ENCODE measurements at places on chromosomes 11 and 22.

- no peak for DNase-seq
Measured at GRCh38 chr11:92830377-92831155, 138.9 kb upstream of the MTNR1B start.

DNA sequence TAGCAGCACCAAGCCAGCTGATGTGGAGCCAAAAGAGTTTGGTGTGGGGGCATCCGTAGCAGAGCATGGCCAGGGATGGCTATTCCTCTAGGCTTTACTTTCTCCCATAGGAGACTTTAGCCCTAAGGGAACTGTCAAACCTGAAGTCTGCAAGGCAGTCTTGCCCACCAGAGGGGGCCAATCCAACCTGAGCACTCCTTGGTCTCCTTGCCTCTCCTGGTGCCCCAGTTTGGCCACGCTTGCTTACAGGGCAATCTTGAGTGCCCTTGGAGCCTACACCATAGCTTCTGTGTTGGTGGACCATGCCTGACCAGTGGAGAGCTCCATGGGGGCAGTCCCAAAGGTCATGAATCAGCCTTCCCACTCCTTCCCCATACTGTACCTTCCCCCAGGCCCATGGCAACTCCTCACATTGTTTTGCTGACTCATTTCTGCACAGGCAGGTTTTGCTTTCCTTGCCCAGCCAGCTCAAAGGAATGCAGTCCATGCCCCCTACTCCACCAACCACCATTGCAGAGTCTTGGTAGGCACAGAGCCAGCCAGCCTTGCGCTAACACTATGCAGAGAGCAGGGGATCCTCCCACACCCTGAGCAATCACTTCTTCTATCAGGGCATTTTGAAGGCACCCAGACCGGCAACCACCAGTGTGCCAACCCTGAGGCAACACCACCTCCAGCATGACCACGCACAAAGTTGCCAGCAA, 1421.2 kb upstream of the RAG2 start:
- no peak for DNase-seq

DNA sequence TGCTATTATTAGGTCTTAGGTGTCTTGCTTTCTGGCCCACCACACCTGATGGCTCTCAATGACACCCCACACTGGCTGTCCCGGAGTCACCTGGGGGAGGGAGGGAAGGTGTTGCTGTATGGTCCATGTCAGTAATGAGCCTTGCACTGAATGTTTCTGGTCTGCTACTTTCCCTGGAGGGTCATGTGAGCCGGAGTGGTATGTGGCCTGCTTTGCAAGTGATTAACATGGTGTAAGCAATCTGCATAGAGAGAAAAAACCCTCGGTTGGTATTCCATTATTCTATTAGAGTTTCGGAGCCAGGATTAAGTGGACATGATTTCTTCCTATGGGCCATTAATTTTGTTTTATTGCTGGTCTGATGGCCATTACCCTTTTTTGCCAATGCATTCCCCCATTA, 63.9 kb downstream of the PKNOX2 start:
- DNase-seq: no peak

DNA sequence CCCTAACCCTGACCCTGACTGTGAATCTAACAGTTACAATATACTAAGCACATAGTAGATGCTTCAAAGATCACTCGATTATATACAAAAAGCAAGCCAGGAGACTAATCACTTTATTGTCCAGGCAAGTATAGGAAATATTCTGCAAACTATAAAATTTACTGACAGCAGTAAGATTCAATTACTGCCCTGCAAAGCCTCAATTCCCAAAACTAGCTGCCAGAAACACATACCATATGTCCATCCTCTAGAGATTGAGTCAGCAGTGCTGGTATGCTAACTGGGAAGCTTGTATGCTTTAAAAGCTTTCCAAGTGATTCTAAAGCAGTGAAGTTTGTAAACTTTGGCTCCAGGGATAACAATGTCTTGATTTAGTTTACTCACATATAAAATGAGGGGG, 26.1 kb downstream of the CSTF3 start:
- DNase-seq: peak; percentile 64

GRCh38 chr11:24324211-24324610, 172.6 kb upstream of the LUZP2 start:
- DNase-seq: no peak

- no peak for DNase-seq
Measured at GRCh38 chr22:32164075-32164860, 5.2 kb upstream of the C22orf42 start.

DNA sequence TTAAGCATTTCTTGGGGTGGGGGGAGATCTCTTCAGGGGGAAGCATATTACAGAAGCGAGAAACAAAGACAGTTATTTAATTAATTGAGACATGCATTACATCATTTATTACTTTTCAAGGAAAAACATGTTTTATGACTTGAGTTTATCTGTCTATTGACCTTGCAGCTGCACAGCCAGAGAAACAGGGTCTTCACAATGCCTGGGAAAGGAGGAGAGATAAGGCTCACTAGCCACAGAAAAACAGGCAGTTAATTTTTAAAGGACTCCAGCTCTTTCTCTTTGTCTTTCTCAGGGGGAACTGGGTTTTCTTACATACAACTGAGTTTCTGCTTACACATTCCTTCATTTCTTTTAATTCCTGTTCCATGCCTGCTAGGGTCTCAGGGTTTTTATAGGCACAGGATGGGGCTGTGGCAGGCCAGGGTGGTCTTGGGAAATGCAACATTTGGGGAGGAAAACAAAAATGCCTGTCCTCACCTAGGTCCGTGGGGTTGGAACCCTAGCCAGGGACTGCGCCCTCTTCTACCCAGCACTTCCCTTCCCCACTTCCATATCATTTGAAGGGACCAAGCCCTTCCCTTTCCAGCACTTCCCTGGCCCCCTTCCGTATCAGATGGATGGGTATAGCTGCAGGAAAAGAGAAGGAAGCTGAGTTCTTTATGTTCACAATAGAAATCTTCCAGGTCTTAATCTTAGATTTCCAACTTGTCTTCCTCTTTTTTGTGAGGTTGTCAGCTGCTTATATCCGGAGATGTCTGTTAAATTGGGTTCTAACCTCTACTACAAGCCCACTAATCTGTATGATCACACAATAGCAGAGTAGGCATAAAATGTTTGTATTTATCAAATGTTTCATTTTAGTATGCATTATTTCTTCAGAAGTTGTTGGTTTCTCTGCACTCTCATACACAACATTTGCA, 38.3 kb downstream of the BIRC2 start:
- DNase-seq: no peak

All from GM04504 (cell line).